Cortex of kidney (tissue), 1 donor: ENCODE measurements at places on chromosomes 11 and 22.

DNA sequence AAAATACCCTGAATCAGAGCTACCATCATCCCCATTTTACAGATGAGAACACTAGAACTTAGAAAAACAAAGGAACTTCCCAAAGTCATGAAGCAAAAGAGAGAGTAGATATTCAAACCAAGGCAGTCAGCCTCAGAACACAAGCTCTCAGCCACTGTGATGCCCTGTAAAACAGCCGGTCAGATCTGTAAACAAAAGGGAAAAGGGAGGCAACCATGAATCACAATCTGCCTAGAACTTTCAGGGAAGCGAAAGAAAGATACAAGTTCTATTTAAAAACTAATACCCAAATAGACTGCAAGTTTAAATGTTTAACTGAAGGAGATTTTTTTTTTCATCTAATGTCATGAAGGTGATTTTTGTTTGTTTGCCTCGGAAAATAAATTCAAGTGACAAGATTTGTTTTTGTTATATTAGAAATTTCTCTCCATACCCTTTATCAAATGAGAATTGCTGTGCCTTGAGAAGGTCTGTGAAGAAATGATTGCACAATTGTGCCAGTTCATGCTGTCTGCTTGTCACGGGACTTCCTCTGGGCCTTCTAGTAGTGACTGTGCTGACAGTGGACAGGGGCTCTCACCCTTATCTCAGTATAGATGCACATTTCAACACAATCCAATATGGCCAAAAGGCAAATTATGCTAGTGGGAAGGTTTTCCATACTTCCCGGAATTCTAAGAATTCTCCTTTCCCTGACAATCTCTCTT, 11.7 kb downstream of the SAA1 start:
- no peak for DNase-seq

DNA sequence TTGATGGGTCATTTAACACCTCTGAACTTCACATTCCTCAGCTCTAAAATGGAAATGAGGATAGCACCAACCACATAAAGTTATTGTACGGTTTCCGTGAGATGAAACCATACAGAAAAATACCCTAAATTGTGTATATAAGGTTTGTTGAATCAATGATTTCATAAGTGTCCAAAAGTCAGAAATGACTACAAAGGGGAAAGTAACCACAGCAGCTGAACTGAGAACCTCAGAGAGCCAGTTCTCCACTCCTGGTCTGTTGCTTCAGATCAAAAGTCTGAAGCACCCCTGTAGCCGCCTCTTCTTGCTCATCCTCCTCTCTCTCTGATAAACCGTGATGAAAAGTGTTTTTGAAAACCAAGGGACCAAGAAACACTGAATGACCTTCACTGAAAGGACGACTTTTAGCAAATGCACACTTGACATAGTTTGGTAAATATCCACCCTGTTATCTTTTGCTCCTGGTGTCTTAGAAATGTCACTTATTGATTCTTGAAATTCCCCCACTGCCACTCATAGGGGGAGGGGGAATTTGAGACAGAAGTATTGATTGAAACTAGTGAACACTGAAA, 194.5 kb downstream of the NAV2 start:
- no peak for DNase-seq

GRCh38 chr11:14102766-14103165, 140.2 kb downstream of the SPON1 start:
- DNase-seq: no peak

GRCh38 chr22:39746600-39747262, 146.8 kb downstream of the ENTHD1 start:
- DNase-seq: no peak

- DNase-seq: no peak
Observed at GRCh38 chr11:110196241-110196754, 100.1 kb downstream of the RDX start.

DNA sequence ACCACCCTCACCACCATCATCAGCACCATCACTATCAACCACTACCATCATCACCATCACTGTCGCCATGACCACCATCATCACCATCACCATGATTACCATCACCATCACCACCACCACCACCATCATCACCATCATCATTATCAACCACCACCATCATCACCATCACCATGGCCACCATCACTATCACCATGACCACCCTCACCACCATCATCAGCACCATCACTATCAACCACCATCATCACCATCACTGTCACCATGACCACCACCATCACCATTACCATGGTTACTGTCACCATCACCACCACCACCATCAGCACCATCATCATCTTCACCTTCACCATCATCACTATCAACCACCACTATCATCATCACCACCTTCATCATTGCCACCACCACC, 183.4 kb downstream of the SHANK2 start:
- no peak for DNase-seq

- no peak for DNase-seq
Observed at GRCh38 chr11:92828556-92828955, 140.9 kb upstream of the MTNR1B start.

DNA sequence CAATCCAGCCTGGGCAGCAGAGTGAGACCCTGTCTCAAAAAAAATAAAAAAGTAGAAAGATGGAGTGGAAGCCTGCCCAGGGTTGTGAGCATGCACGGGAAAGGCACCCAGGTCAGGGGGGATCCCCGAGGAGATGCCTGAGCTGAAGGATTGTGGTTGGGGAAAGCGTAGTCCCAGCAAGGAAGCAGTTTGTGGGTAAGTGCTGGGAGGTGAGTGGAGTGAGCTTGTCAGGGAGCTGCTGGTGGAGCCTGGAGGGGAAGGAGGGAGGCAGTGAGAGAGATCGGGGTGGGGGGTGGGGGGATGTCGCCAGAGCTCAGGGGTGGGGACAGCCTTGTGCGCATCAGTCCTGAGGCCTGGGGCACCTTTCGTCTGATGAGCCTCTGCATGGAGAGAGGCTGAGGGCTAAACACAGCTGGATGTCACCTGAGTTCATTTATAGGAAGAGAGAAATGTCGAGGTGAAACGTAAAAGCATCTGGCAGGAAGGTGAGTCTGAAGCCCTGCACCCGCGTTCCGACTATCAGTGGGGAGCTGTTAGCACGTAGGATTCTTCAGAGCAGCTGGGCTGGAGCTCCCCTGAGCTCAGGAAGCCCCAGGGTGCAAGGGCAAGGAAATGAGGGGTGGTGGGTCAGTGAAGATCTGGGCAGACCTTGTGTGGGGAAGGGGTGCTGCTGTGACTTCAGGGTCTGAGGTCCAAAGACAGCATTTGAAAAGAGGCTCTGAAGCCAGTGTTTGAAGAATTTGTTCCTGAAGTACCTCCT, 10.2 kb downstream of the TMEM121B start:
- DNase-seq: no peak
